ENCODE measurements at places on chromosomes 11 and 22. TPM values are rescaled to one million over a fixed set of nuclear protein-coding genes. Genes with fewer than 3 reads are reported as not detected.

The KCNQ1OT1 gene
- 2.6 TPM for total RNA-seq

The FGF4 gene
- not detected for total RNA-seq

The SPI1 gene
- total RNA-seq, result 75.6 TPM

The SLC1A2 gene
- 1.5 TPM for total RNA-seq

DNA sequence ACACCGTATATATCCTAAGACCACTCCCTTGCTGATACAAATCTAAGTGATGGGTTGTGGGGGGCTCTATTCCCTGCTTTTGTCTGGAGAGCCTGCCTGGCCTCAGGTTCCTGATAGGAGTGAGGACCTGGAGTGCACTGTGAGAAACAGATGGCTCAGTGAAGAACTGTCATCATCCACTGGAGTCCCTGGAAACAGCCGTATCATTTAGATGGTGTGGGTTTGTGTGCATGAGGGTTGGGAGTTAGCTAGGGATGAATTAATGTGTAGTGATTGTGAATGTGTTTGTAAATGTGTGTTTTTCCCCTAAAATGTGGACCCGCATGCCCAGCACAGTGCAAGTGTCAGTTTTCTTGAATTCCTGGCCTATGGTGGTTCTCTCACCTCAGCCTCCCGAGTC, 111.6 kb downstream of the CRYBB2 start:
- no peaks in the 10 kb centered on the region for H3K36me3 ChIP-seq
- no peak overlapping the region for H3K4me3 ChIP-seq
- DNase-seq, result no peak

DNA sequence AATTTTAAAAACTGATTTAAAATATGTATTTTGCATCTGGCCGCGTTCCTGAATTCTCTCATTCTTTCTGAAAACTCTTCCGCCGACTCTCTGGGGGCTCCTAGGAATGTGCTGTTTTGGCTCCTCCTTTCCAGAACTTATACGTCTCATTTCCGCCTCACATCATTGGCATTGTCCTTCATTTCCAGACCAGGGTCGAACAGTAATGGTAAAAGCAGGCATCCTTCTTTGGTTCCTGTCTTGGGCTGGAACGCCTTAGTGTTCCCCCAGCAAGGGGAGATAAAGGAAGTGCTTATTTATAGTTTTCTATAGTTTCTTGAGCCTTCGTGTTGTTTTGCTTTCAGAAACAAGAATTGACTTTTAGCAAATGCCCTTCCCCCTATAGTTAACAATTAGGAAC, 10.9 kb upstream of the TNNT3 start:
- no peaks in the 10 kb centered on the region for H3K27me3 ChIP-seq
- no peaks in the 10 kb centered on the region for H3K4me1 ChIP-seq
- DNase-seq, result no peak
- no peak overlapping the region for H3K4me3 ChIP-seq
- peak overlapping the region; percentile 24 for H3K27ac ChIP-seq

- H3K27me3 ChIP-seq, result no peaks in the 10 kb centered on the region
- no peak for DNase-seq
- no peak overlapping the region for H3K4me3 ChIP-seq
Observed at GRCh38 chr11:128733440-128734102, 39.7 kb downstream of the FLI1 start.

GRCh38 chr11:121241343-121242211, 51.0 kb upstream of the SC5D start:
- no peaks in the 10 kb centered on the region for H3K4me1 ChIP-seq
- H3K27me3 ChIP-seq, result no peaks in the 10 kb centered on the region
- no peak overlapping the region for H3K4me3 ChIP-seq
- peak; percentile 51 for DNase-seq
- no peaks in the 10 kb centered on the region for H3K36me3 ChIP-seq
- H3K27ac ChIP-seq, result no peak overlapping the region

GRCh38 chr11:56783448-56784041, 35.0 kb upstream of the OR9G4 start:
- H3K4me1 ChIP-seq, result no peaks in the 10 kb centered on the region
- no peaks in the 10 kb centered on the region for H3K27me3 ChIP-seq
- no peak for DNase-seq
- no peaks in the 10 kb centered on the region for H3K36me3 ChIP-seq
- no peak overlapping the region for H3K4me3 ChIP-seq

DNA sequence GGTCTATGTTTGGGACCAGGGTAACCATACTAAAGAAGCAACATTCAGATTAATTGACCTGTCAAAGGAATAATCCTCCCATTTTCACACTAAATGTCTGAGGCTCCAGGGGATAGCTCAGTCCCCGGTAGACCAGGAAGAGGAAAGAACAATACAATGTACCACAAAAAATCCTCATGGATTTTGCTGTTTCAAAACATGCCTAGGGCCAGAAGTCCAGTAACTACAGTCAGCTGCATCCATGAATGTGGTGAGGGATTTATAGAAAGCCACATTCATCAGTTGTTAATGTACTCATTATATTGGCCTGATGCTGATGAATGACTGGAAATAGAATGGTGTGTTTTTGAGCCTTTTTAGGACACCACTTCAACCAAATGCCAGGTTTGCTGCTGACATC, 6.9 kb upstream of the ETS1 start:
- H3K4me1 ChIP-seq, result peaks cover 5% of the 10 kb centered on the region
- H3K27me3 ChIP-seq, result no peaks in the 10 kb centered on the region
- H3K27ac ChIP-seq, result no peak overlapping the region
- DNase-seq, result no peak

- DNase-seq, result no peak
- H3K4me1 ChIP-seq, result peaks cover 41% of the 10 kb centered on the region
- H3K4me3 ChIP-seq, result no peak overlapping the region
Observed at GRCh38 chr11:72081821-72082453, 1.3 kb downstream of the LRRC51 start.

GRCh38 chr11:70364745-70365543, 33.4 kb upstream of the CTTN start:
- H3K27ac ChIP-seq, result no peak overlapping the region
- DNase-seq, result no peak
- no peaks in the 10 kb centered on the region for H3K4me1 ChIP-seq
- peaks cover 80% of the 10 kb centered on the region for H3K36me3 ChIP-seq

DNA sequence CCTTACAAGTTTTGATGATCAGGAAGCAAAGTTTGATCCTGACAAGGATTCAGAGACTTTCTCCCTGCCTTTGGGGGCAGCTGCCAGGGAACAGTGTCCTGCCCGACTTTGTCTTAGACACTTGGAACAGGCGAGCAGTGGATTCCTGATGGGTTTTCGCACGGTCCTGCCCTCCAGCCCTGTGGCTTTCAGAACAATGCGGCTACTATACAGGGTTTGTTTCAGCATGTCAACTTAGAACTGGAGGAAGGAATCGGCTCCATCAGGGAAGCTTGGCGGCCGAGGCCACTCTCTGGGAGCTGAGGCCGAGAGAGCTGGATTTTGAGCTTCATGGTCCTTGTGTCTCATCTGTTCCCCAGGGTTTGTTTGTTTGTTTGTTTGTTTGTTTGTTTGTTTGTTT, 11.5 kb downstream of the ANO1 start:
- peak; percentile 31 for DNase-seq
- no peak overlapping the region for H3K27ac ChIP-seq
- H3K27me3 ChIP-seq, result peaks cover 22% of the 10 kb centered on the region
- H3K4me3 ChIP-seq, result no peak overlapping the region
- H3K36me3 ChIP-seq, result no peaks in the 10 kb centered on the region
- H3K4me1 ChIP-seq, result no peaks in the 10 kb centered on the region

DNA sequence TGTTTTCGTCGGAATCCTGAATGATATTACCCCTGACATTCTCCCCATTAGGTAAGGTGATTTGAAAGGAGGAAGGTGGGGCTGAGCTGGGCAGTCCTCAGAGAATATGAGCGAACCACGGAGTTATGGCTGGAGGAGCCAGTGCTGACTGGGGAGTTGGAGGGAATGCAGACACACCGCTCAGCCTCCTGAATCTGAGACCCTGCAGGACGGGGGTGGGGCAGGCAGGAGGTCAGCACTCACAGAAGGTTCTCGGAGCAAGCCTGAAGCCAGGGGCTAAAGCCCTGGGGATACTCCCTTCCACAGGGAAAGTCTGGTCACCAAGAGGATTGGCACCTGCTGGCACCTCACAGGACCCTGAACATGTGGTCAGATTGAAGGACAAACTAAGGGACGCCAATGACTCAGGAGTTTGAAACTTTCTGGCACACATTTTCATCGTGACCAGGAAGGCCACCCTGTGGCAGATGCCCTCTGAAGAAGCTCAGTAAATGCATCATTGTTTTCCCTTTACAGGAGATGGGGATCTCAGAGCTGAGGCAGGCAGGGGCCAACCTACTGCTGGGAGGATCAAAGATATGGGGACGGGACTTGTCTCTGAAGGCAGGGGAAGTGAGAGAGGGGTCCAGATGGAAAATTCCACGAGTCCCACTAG, 26.9 kb upstream of the FCHSD2 start:
- no peaks in the 10 kb centered on the region for H3K27me3 ChIP-seq
- H3K4me1 ChIP-seq, result peaks cover 11% of the 10 kb centered on the region
- no peak overlapping the region for H3K4me3 ChIP-seq
- DNase-seq, result no peak
- no peaks in the 10 kb centered on the region for H3K36me3 ChIP-seq
- H3K27ac ChIP-seq, result no peak overlapping the region

Data from left lung (tissue), 14 donors.